ENCODE measurements at places on chromosomes 12 and 14.

GRCh38 chr12:83143950-83144349 lies 457.2 kb downstream of the TMTC2 start:
- no peak for DNase-seq

DNA sequence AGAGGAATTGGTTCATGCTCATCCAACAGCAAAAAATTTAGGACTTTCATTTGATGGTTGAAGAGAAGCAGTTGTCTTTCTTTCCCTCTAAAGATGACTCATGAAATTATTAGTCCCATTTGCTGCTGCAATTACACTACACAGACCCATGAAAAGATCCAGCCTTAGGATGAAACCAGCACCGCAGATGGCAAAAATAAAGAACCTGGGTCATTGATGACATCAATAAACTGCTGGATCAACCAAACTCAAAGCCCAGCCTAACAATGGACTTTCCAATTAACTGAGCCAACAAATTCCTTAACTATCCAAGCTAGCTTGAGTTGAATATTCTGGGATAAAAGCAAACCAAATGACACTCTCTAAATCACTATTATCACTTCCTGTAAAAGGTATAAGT lies 20.7 kb downstream of the DICER1 start:
- DNase-seq = no peak

- peak; percentile 55 for DNase-seq
Observed at GRCh38 chr12:105706321-105706972, 376.0 kb downstream of the C12orf75 start.

GRCh38 chr14:59704054-59704645 lies 127.5 kb upstream of the CCDC175 start:
- no peak for DNase-seq

DNA sequence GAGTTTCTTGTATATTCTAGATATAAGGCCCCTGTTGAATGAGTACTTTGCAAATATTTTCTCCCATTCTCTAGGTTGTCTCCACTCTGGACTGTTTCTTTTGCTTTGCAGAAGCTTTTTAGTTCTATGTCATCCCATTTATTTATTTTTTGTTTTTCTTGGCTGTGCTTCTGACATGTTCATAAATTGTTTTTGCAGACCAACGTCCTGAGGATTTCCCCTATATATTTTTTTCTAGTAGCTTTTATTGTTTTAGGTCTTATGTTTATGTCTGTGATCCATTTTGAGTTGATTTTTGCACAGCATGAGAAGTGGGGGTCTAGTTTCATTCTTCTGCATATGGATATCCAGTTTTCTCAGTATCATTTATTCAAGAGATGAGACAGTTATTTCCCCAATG lies 70.4 kb upstream of the BTG1 start:
- no peak for DNase-seq

DNA sequence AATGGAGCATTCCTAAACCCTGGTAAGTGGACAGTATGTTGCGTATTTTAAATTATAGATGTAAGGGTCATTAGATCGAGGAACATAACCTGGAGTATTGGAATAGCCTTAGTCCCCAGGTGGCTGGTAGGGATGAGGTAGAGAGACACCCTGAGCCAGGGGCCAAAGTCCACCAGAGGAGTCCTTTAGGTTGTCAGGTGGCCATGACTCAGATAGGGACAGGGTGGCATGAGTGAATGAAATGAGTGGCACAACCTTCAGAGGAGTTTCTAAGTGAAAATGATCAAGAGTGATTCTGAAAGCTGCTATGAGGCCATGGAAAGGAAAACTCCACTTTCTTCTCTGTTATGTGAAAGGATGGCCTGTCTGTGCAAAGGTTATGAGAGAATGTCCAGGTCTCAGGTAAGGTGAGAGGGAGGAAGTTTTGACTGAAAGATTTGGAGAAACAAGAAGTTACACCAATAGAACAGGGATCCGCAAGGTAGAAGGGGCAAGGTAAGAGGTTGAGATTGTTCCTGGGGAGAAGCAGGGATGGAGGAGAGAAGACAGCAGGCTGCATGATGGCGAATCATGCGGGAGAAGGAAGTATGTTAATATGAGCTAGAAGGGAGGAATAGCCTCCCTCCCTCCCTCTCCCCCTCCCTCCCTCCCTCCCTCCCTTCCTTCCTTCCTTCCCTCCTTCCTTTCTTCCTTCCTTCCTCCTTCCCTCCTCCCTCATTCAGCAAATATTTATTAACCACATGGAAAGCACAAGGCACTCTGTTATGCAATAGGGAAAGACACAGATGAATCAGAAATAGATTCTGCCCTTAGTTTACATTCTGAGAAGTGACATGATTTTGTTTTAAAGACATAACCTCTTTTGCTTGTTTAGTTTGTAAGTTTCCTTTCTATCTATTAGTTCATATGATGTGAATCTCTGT lies 14.0 kb upstream of the RIPK3 start:
- DNase-seq = peak; percentile 60

- no peak for DNase-seq
Observed at GRCh38 chr12:467591-467990, 7.9 kb downstream of the B4GALNT3 start.

DNA sequence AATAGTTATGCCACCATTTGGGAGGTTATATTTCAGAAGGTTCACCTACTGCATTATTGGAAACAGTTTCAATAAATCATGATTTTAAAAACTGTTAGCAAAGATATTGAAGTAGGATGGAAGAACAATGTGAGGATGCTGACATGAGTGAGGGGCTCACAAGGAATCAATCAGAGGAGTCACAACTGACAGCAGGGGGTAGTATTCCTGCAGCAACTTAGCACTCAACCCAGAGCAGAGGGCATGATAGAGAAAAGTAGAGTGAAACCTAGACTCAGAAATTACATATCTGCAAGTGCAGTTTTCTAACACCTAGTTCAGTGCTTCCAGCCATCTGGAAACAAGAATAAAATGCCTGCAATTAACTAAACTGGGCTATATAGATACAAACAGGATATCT lies 772.5 kb upstream of the USP15 start:
- no peak for DNase-seq

- peak; percentile 31 for DNase-seq
Observed at GRCh38 chr12:32477714-32478113, 78.4 kb downstream of the FGD4 start.

DNA sequence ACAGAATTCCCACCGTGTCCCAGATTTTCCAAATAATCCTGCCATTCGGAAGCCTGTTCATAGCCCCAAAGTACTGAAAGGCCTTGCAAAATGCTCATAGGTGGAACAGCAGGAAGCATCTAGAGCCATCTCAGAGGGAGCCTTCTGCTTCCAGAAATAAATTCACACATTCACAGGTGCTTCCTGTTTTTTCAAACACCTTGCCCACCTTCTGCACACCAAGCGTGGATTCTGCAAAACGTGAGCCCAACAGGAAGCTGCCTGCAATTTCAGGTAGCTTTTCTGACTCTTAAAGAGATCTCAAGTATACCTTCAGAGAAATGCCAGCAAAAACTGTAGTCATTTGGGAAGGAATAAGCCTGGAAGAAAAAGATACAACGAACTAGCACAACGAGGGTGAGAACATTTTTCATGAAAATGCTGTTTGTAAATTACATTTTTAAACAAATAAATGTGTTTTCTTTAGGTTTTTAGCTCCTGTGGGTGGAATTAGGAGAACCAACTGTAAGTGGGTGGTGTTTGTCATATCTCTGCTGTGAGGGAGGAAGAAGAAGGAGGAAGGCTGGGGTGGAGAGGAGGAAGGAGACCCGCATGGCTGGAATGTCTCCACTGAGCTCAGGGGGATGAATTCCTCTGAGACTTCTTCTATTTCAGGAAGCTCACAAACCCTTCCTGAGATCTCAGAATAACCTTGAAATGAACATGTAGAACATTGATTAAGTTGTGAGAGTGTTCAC lies at the start of gene IFNG-AS1:
Gene IFNG-AS1, plus strand, starts transcription at position 264 of the 737 bp plus-strand sequence.
- DNase-seq = no peak

DNA sequence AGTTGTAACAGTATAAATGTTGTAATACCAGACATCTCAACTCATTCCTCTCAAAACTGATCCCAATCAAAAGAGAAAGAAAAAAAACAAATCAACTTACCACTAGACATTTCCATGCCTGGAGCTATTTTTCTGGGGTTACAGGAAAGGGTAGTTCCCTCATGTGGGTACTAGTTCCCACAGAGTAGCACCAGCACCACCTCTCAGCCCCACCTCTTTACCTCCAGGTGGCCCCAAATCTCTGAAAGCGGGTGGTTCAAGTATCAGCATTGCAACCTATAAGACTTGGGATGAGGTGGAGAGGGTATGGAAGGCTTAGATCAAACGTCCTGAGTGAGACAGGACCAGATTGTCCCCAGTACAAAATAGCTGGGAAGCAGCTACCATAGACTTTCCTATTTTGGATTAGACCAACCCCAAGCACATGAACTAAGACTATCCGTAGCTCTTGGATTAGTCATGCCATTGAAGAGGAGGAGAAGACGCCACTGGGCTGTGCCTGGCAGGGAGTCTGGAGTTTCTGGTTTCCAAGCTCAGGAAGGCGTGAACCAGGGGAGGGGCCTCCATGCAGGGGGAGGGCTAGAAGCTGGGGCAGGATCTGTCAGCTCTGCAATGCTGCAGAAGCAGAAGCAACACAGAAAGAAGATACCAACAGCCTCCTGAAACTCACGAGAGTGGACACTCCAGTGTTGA lies at the start of gene SLC39A2:
Gene SLC39A2, plus strand, starts transcription at position 620 of the 693 bp plus-strand sequence. CDS start 154 bp downstream, outside the sequence.
- peak; percentile 73 for DNase-seq

GRCh38 chr14:99182548-99183250 lies 89.3 kb downstream of the BCL11B start:
- DNase-seq = no peak

GRCh38 chr12:80166751-80167150 lies 67.4 kb downstream of the OTOGL start:
- DNase-seq = no peak

DNA sequence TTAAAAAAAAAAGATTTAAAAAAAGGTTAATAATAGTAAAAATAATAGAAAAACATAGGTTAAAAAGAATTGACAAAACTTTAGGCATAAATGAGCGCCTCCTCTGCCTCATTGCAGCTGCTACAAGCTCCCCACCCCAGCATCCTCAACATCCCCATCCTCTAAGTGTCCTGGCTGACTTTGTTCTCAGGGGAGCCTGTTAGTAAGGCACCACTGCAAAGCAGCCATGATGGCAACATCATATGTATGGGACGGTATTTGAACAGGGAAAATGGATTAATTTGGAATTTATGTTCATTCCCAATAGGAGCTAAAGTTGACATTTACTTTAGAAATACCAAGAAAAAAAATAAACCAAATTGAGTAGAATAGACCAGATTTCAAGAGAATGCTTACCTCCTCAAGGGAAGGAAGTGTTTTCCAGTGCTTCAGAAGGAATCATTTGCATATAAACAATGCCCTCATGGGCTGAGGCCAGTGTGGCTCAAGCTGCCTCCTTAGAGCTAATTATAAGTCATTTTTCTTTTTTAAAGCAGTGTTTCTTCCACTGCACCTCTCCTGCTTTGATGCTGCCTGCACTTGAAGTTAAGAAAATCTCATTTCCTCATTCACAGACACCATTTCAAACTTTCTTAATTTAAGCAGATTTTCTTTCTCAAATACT lies 59.6 kb downstream of the DACT1 start:
- DNase-seq = no peak

GRCh38 chr14:77302926-77303325 lies 17.8 kb downstream of the POMT2 start:
- peak; percentile 23 for DNase-seq

GRCh38 chr14:30796707-30797106 lies 77.7 kb upstream of the COCH start:
- no peak for DNase-seq

DNA sequence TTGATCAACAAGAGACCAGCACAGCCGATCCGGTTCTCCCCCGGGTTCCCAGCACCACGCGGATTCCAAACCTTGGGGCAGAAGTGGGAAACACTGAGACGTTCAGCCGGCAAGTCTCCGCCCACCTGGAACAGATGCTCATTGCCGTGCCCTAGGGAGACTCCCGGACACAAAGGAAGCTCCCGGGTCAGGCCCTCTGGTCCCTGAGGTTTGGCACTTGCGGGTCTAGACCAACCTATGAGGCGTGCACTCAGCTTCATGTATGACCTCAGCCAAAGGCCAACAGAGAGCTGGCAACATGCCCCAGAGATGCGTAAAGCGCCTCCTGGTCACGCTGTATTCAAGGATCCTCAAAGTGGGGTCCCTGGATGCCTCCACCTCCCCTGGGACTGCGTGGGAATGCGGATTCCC lies 2.5 kb downstream of the RIMBP2 start:
- DNase-seq = no peak

- peak; percentile 76 for DNase-seq
Observed at GRCh38 chr12:122021822-122022392, at the start of gene BCL7A. BCL7A (plus strand) TSS chr12:122021884; CDS start chr12:122022092, 208 bp downstream.

GRCh38 chr14:30389134-30389876 lies 169.7 kb upstream of the G2E3 start:
- no peak for DNase-seq

DNA sequence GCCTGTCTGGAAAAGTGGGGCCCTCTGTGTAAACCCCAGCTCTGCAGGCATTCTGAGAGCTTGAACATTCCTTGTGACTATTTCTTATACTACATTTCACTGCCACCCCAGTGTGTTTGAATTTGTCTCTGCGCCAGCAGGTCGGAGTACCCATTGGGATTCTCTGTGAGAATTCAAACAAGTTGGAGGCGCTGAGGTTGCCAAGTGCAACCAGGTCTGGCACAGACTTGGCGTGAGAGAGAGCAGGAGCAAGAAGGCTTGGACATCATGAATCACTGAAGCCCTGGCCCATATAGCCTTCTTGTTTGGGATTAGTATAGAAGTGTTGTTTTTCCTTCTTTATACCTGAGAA lies 33.0 kb upstream of the ATP2A2 start:
- DNase-seq = no peak

- DNase-seq = no peak
Observed at GRCh38 chr14:105591052-105591451, 64.7 kb downstream of the TMEM121 start.

GRCh38 chr14:39488600-39488999 lies 56.4 kb upstream of the FBXO33 start:
- no peak for DNase-seq

GRCh38 chr12:42918443-42918842 lies 328.9 kb upstream of the PRICKLE1 start:
- no peak for DNase-seq

GRCh38 chr14:69941768-69942742 lies 62.8 kb downstream of the SMOC1 start:
- no peak for DNase-seq

- peak; percentile 56 for DNase-seq
Observed at GRCh38 chr14:83300476-83301064, 1766.9 kb upstream of the SEL1L start.

DNA sequence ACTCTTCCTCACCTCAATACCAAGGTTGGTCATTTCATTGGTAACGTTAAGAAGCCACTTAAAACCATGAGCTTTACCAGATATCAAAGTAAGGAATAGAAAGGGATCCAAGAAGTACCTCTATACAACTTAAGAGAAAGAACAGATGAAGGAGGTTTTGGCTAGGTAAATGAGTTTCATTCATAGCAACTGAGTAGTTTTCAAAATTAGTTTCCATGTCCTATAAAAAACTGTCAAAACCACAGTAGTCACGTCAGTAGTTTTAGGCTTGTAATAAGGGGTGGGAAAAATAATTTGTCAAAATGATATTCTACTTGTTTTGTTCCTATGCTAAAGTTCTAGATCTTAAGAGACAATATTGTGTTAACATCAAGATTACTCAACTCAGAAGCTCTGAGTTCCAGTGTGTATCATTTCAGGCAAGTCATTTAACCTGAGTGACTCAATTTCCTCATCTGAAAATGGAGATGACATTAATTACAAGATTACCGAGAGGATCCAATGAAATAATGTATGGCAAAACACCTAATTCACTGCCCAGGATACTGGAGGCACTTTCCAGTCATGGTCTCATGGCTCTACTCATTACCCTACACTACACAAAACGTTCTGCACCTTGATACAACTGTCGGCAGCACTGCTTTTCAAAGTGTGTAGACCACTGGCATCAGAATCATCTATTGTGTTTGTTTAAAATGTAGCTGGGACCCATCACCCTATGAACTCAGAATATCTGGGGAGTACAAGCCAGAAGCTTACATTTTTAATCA lies 24.1 kb upstream of the SLC6A13 start:
- DNase-seq = no peak

All from fibroblast of upper back skin (primary cell).